ENCODE measurements at places on chromosomes 7 and 10.

DNA sequence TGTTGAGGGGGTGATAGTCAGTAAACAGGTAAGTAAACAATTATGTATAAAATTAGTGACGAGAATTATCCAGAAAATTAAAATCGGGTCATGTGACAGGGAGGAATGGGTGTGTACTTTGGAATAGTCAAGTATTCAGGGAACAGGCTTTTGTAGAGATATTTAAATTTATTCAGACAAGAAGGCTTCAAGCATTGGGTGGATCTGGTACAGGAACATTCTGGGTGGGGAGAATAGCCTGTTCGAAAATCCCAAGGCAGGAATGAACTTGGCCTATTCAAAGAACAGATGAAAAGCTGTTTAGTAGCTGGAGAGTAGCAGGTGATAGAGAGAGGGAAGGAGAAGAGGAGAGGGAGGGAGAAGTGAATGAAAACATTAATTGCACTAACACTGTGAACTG is 448.9 kb upstream of the FZD8 start:
- DNase-seq: no peak

DNA sequence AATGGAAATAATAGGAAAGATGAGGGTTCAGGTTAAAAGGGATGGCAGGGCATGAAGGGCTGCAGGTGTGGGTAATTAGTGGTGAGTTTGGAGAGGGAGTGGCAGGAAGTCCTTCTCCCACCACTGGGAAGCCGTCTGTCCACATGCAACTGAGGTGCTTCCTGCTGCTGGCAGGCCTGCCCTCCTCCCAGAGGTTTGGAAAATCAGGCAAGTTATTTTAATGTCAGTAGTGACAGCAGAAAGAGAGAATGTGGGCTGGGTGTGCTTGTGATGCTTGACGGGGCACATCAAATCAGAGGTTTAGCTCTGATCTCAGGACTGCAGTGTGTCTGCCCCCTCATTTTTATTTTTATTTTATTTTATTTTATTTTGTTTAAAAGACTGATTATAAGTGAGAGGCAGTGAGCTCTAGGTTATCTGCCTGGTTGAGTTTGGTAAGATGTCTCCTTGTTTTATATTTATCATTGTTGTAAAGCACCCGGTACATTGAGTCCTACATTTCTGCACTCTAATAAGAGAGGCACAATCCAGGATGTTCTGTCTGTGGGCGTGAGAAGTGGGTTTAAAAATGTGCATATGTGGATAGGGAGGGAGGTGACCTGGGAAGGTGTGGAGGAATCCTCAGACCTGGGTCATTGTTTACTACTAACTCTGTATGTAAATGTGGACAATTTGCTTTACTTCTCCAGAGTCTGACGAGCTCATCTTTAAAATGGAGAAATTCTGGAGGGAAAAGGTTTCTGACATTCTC is 504.4 kb downstream of the LRMDA start:
- DNase-seq: no peak

DNA sequence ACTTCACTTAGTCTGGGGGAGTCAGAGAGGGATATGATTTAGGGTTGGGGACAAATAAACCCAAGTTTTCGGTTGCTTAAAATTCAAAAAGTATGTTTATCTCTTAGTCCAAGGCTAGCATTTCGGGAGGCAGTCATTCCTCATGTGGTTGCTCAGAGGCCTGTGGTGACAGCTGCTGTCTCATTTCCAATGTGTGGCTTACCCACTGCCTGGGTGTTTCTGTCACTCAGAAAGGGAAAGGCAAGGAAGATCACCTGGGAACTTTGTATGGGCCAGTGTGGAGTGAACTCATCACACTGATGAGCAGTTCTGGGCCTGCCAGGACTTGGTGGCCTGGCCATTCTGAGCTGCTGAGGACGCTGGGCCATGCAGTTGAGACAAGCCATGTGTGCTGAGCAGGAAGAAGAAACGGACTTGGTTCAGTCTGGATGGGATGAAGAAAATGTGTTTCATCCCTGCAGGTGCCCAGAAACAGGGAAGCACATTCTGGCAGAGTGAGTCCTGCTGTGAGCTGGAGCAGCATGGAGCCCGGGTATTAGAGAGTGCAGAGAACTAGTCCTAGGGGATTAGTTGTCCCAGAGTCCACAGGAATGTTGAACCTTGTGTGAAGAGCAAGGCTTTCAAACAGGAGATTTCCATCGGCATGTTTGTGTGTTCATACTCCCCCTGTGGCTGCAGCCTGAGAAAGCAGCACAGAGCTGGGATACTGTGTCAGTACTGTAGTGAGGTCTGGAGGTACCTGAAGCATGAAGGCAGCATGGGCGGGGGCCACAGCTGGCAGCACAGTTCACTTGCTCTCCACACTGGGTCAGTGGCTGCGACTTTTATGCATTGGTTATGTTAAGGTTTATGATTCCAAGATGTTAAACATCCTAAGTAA is 211.1 kb upstream of the IGFBP3 start:
- no peak for DNase-seq

DNA sequence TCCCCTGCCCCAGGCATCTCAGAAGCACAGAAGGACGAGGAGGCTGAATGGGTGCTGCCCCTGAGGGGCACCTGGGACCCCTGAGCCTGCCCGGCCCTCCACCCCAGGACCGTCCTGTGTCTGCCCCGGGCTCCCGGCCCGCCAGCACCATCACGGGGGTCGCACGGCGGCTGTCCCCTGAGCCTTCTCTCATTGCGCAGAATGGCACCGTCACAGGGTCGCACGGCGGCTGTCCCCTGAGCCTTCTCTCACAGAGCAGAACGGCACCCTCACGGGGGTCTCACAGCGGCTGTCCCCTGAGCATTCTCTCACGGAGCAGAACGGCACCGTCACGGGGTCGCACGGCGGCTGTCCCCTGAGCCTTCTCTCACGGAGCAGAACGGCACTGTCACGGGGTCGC is 31.5 kb downstream of the FAM20C start:
- DNase-seq: no peak

GRCh38 chr7:123652406-123652805 is 3.3 kb upstream of the LMOD2 start:
- no peak for DNase-seq

DNA sequence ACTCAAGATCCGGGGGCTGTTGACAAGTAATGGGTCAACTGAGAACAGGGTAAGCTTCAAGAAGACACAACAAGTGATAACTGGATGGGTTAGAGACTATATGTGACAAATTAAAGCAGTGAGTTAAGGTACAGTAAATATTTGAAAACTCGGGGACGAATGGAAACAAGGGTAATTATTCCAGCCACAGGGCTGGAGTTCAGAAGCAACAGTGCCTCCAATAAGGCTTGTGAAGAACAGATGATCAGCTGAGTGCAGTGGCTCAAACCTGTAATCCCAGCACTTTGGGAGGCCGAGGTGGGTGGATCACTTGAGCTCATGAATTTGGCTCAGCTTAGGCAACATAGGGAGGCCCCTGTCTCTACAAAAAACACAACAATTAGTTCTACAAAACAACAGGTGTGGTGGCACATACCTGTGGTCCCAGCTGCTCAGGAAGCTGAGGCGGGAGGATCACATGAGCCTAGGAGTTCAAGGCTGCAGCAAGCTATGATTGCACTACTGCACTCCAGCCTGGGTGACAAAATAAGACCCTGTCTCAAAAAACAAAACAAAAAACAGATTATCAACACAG is 20.5 kb upstream of the DLD start:
- no peak for DNase-seq

GRCh38 chr10:47021850-47022249 is 110.6 kb downstream of the PTPN20 start:
- no peak for DNase-seq

GRCh38 chr7:77651575-77652162 is 44.6 kb upstream of the RSBN1L start:
- peak; percentile 23 for DNase-seq

DNA sequence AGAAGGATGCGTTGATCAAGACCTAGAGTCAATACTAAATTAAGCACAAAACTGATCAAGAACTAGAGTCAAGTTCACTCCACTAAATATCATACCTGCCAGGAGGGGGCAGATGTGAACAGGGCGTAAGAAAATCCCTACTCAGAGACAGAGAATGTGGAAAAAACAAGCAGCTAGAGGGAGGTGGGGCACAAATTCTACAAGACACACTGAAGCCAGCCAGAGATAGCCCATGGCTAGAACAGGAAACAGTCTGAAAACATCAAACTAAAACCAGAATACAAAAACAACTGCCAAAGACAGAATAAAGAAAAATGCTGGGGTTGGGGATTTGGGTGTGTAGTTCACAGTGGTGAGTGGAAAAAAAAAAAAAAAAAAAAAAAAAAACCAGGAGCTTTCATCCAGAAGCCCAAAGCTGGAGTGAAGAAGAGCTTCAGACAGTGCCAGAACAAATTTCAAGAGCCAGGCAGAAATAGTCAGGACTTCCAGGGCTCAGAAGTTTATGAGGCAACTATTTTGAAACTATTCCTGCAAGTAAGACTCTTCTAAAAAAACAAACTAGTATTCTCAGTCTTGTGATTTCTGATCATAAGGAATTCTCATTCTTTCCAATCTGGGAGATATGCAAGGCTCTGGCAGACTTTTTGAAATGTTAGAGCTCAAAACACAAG is 118.3 kb downstream of the CCDC71L start:
- peak; percentile 52 for DNase-seq

GRCh38 chr7:38478404-38478803 is 152.8 kb downstream of the AMPH start:
- no peak for DNase-seq

DNA sequence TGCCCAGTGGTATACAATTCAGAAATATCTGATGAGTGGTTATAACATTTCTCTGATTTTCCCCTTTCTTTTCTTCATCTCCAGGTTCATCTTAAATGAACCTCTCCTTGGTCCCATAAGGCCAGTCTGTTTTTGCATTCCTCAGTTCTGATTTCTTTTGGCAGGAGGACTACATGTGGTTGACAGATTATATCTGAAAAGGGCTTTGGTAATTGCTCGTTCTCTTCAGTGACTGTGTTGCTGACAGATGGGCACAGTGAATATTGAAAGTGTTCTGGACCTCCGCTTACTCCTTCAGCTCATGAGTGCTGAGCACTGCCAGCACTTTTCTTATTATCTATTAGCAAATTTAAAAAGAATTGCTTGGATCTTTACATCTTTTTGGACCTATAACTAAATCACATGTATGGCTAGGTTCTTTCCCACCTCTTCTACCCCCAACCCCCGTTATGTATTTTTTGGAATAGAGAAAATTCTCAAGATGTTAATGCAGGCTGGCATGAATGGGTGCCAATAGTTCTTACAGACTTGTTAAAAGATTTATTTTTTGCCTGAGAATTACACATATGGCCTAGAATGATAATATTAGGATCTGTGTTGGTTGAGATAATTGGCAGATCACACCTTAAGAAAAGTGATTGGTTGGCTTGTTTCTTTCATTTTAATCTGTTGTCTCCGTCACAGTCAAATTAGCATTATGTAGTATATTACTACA is 323.0 kb downstream of the EXOC4 start:
- no peak for DNase-seq

DNA sequence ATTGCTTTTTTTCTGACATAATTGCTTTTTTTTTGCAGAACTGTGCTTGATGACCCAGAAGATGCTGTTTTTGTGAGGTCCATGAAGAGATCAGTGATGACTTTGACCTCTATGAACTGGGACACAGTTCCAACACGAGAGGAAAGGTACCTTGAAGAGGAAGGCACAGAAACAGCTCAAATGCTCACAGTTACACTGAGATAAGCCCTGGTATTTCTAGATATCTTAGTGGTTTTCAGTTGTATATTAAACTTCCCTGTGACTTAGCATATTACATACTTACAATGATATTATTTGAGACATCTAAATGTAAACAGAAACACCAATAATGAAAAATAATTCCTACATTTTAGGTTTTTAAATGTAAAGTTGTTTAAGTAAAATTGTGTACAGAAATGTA is 54.7 kb downstream of the LRRC72 start:
- DNase-seq: no peak

Measured in activated CD4-positive, alpha-beta memory T cell treated with anti-CD3 and anti-CD28 coated beads, Interleukin-2, amount 10 ng/mL, durations not matched to agents 7 days and 5 days (primary cell).